Activated CD4-positive, alpha-beta memory T cell treated with anti-CD3 and anti-CD28 coated beads for 36 hours (primary cell): ENCODE measurements at places on chromosomes 1 and 21. TPM values are rescaled to one million over a fixed set of nuclear protein-coding genes. Genes with fewer than 3 reads are reported as not detected.
A peak's percentile ranks its signal among the peaks of the same experiment; 100 is the strongest.

LCE1D gene
- not detected for total RNA-seq

S100A4 gene
- 382 TPM for total RNA-seq

FCRL4 gene
- not detected for total RNA-seq

OR14C36 gene
- not detected for total RNA-seq

RNU1-3 gene
- 1,409 TPM for total RNA-seq

PM20D1 gene
- 0.55 TPM for total RNA-seq

ZNF695 gene
- 0.74 TPM for total RNA-seq

EEIG2 gene
- 8.4 TPM for total RNA-seq

GJA4 gene
- not detected for total RNA-seq

GOLT1A gene
- 0.27 TPM for total RNA-seq

TLCD4 gene
- 0.15 TPM for total RNA-seq

AP4B1 gene
- 41.4 TPM for total RNA-seq

BRINP3 gene
- total RNA-seq = not detected

DNA sequence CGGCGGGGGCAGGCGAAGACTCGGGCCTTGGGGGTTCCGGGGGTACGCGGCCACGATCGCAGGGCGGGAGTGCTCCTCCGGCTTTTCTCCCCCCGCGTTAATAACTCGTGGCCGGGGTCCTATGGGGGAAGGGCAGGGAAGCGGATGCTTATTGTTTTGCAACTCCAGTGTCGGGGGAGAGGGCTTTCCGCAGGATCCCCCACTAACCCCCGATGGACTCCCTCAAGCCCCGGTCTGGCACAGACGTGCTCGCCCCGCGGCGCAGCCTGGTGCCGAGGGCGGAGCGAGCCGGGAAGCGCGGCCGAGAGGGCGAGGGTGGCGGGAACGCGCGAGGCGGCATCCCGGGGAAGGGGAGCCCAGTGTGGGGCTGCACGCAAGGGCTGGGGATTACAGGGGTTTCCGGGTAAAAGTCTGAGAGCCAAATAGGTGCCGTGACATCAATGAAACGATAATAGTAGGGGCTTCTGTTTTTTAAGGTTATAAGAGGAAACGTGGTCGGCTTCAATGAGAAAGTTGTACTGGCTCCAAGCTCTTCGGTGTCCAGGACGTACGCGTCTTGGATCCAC, 772 bp downstream of the UCK2 start:
- peak; percentile 64 for DNase-seq

- no peak for DNase-seq
Measured at GRCh38 chr21:29647353-29647781, 292.4 kb downstream of the GRIK1 start.

DNA sequence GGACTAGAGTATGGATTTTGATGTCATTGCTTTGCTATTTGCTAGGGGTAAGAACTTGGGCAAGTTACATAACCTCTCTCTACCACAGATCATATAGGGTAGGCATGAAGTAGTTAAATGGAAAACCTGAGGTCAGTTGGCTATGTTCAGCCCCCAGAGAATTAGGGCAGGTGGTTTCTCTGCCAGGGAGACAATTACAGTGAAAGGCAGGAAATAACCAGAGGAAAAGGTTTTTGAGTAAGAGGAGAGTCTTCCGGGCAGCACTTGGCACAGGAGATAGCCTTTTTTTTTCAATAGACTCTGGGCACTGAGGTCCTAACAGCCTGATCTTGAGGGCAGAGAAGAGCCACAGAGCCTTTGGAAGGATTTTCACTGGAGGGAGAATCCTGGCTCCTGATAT, 16.7 kb upstream of the SERBP1 start:
- no peak for DNase-seq

DNA sequence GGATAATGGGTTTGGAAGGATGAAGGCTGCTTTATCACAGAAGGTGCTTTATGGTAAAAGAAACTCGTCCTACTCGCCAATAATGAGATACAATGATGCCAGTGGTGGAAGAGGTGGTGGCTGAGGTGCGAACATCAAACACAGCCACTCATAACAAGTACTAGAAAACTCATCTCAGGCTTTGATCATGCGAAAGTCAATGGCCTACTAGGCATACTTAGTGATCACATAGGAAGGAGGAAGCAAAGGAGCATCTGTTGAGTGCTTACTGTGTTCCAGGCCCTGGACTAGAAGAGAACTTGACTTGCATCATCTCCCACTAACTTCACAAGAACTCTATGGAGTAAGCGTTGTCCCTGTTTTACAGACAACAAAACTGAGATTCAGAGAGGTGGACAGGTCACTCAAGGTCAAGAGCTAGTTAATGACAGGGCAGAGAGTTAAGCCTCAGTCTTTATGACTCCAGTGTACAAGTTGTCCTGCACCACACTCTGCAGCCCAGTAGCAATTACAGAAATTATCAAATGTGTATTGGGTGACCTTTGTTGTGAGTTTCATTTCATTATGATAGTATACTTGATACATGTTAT, 33.6 kb downstream of the RUNX1 start:
- peak; percentile 70 for DNase-seq

GRCh38 chr1:97883823-97884222, 37.0 kb downstream of the DPYD start:
- no peak for DNase-seq

GRCh38 chr1:161313554-161314200, 504 bp upstream of the SDHC start:
- DNase-seq = no peak

DNA sequence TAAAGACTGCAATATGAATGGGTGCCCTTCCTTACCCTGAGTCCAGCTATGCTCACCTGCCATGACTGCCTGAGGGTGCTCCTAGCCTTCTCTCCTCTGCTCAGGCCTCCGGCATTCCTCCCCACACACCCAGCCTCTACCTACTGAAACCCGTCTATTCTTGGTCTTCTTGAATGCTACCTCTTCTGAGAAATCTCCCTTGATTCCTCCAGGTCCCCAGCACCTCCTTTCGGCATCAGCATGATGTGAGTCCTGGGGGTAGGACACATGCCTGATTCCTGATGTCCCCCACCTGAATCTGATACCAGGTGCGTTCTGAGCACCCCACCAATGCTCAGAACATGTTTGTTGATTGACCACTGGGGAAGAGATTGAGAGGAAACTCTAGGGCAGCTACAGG, 8.6 kb downstream of the LDLRAD1 start:
- peak; percentile 0 for DNase-seq

GRCh38 chr1:204828352-204828850, 42.3 kb upstream of the NFASC start:
- DNase-seq = peak; percentile 69

- no peak for DNase-seq
Measured at GRCh38 chr1:118918230-118918939, 69.8 kb downstream of the TBX15 start.

GRCh38 chr1:199979071-199979470, 48.4 kb upstream of the NR5A2 start:
- DNase-seq = no peak

DNA sequence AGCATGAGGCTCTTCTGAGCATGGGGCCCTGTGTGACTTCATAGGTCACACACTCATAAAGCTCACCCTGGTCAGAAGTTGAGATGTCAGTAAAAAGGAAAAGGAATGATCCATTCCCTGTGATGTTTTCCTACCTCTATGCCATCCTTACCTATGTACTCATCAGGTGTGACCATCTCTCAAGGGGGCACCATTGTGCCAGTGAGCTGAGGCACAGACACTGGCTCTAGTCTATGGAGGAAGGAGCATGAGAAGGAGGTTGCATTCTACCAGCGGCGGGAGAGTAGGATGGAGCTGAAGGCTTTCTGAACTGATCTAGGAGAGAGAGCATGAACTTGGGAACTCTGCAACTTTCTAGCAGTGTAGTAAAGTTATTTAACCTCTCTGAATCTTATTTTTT, 65.8 kb upstream of the RGL1 start:
- DNase-seq = peak; percentile 9

DNA sequence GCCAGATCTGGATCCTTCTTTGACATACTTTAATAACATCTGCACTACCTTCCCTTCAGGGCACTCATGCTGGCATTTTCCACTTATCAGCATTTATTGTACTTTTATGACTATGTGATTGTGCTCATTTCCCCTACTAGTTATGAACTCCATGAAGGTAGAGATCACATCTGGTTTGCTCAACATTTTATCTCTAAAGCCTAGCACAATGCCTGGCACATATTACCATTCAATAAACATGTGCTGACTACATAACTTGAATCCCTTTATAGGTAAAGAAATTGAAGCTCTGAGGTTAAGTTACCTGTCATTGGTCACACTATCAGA, 221.2 kb downstream of the HHIPL2 start:
- DNase-seq = no peak

DNA sequence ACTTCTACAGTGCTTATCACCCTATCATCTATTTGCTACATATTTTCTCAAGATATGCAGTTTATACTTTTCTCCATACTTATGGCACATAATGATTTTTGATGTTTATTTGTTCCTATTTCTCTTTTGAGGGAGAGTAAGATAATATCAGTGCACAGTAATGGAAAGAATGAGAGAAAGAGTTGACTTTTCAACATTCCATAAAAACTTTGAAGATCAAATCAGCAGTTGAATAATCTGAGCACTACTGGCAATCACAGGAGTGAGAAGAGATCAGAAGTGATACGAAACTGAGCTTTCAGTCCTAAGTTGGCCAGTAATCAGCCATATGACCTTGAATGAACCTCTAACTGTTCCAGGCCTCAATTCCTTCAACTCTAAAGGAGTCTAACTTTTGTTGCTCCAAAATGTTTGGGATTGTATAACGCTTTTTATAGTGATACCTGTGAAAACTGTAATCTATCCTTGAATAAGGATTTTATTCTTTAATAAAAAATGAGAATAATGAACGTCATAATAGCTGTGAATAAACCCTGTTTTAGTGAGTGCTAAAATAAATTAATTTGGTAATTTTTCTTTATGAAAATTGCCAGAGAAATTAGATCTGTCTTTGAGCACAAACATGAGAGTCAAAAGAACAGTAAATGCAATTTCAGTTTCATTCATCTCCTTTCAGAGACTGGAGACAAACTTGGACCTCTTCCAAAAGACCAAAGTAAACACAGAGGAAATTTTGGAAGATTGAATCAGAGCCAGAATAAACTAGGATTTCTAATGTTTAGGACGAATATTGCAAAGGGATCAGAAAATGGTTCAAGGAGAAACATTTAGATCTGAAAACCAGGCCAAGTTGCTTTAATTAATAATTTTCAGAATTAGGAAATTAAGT, 309.9 kb downstream of the ADGRL2 start:
- no peak for DNase-seq

- DNase-seq = no peak
Measured at GRCh38 chr1:43288058-43288784, 2.8 kb upstream of the C1orf210 start.

GRCh38 chr1:150168960-150169601, 19.4 kb downstream of the PLEKHO1 start:
- peak; percentile 76 for DNase-seq

DNA sequence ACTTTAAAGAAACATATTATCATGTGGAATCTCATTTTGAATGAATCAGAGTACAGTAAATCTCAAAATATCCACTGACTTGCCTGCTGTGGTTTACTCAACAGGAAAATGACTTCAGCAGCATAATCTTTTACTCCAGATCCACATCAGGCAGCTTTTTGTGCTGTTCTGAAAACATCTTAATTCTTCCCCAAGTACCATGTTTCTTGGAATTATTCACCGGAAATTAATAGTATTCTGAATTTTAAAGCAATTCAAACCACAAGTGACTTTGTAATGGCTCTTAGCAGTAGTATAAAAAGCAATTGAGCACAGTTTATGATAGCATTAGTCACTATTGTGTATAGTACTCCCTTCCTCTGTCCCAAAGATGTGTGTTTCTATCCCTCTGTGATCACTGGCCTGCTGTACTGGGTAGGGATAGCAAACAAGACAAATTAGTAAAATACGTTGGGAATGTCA, 64.2 kb upstream of the ERRFI1 start:
- DNase-seq = no peak

DNA sequence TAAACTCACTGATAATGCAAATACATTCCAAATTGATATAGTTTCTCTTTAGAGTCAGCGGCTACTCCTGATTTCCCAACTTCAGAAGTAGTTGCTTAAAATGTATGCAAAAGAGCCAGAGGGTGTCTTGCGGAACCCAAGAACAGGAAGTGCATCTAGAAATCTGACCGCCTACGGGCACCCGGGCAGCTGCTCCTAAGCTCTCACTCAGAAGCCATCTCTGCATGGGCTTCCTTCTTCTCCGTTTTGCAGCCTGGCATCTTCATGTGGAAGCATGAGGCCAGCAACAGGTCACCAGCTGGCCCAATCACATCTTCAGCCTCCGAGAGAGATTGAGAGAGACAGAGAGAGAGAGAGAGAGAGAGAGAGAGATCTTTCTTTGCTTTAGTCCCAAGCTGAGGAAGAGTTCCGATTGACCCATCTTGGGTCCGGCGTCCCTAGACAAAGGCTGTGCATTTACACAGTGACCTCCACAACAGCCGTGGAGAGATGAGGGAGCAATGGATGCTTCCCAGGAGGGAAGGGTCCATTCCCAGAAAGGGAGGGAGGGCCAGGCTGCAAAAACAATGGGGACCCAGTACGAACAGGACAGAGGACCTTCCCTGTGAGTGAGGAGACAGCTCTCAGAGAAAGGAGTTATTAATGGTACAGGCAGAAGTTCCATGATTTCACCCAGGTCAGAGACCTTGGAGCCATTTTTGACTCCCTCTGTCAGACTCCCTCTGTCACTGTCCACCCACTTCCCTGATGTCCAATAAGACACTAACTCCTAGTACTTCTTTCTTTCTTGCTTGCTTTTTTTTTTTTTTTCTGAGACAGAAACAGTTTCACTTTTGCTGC, 28.2 kb upstream of the SLC30A1 start:
- peak; percentile 40 for DNase-seq
